ENCODE measurements at places on chromosomes 12 and 14.

- DNase-seq, result no peak
Measured at GRCh38 chr12:55729819-55730818, 1.3 kb upstream of the CD63 start.

GRCh38 chr14:104091061-104091926 lies 5.8 kb downstream of the ASPG start:
- DNase-seq, result no peak

DNA sequence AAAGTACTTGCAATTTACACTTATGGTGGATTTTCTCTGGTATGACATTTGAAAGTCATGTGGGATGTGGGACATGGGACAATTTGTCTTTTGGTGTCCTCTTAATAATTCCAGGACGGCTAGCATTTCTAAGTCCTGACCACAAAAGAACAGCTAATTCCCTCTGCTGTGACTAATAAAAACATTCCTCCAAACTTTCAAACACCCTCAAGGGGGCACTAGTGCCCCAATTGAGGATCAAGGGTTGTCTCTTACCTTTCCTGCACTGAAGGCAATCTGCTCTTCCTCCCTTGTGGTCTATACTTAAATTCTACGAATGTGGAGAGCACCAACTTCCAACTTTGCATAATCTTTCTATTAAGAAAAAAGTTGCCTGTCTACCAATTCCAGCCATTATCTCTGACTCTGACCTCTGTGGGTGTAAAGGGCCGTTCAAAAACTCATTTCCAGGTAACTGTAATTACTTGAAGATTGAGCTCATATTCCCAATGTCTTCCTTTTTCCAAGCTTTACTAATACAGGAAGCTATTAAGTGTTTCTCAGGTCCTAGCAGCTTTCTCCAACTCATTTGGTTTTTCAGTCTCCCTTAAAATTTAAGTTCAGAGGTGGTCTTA lies 210.2 kb downstream of the PTPRO start:
- DNase-seq, result no peak

GRCh38 chr12:122117979-122118378 lies 39.4 kb downstream of the MLXIP start:
- no peak for DNase-seq

GRCh38 chr14:45084946-45085346 lies 1.0 kb downstream of the PRPF39 start:
- no peak for DNase-seq

DNA sequence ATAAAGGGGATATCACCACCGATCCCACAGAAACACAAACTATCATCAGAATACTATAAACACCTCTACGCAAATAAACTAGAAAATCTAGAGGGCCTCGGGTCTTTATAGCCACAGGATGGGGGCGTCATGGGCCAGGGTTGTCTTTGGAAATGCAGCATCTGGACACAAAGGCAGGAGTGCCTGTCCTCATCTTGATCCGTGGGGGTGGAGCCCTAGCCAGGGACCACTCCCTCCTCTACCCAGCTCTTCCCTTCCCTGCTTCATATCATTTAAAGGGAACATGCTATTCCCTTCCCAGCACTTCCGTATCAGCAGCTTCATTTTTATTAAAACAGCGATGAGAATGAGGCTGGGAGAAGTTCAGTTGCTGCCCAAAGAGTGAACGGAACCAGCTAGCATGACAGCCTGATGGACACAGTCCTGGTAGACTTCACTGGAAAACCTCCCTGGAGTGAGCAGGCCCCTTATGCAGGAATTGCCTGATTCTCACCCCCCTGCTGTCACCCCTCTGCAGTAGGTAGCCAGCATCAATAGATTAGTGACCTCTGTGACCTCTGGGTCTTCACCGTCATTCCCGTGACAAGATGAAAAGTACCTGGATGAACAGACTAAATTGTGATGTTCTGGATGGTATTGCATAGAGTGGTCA lies 251.4 kb upstream of the RGS6 start:
- no peak for DNase-seq

Data from stimulated activated CD4-positive, alpha-beta T cell treated with anti-CD3 and anti-CD28 coated beads, Interleukin-1b, Interleukin-23, amount 100 ng/mL, for 1 hour (primary cell).